ENCODE measurements at places on chromosomes 5 and 9.

DNA sequence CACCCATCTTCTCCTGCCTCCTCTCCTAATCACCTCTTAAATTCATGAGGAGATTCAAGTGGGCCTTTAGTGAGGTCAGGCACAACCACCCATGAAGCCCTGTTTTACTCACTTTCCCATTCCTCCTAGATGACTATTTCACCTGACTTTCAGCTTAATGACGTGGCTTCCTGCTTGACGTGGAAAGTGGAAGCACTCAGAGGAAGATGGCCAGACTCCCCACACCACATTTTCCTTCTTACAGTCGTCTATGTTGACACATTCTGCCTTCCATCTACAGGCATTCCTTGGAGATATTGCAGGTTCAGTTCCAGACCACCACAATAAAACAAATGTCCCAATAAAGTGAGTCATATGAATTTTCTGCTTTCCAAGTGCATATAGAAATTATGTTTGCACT is 146.4 kb upstream of the TAS2R1 start:
- DNase-seq: no peak

GRCh38 chr5:138353560-138354080 is 1.1 kb downstream of the KDM3B start:
- DNase-seq: no peak

DNA sequence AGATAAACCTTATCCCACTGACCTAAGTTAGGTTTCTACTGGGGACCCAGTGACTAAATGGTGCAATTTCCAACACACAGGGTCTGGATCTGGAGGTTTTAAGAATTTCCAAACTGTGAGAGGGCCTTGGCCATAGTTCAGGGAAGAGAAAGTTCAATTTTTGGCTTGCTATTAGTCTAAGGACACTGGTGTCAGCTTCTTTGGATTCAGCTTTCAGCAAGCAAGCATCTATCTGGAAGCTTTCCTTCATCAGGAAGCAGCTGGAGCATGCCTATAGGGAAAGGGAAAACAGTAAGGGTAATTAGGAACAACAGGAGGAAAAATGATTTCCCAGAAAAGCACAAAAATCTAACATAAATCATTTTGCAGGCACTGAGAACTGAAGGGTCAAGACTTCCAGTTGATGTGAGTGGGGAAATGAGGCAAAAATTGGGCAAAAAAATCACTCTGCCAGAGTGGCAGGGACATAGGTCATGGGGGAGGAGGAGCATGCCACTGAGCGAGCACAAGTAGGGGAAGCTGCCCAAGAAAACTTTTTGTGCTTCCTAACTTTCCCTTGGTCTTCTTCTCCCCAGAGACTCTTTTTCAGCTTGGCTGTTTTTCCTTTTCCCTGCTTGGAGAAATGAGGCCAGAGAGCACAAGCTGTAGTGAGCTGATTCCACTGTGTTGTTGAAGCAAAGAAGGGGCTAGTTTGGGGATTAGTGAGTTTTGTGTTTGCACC is 299.6 kb downstream of the FGF10 start:
- no peak for DNase-seq

- no peak for DNase-seq
Observed at GRCh38 chr5:178123094-178123965, 7.5 kb upstream of the RMND5B start.

GRCh38 chr5:14447958-14448911 is 133.4 kb upstream of the OTULINL start:
- no peak for DNase-seq

DNA sequence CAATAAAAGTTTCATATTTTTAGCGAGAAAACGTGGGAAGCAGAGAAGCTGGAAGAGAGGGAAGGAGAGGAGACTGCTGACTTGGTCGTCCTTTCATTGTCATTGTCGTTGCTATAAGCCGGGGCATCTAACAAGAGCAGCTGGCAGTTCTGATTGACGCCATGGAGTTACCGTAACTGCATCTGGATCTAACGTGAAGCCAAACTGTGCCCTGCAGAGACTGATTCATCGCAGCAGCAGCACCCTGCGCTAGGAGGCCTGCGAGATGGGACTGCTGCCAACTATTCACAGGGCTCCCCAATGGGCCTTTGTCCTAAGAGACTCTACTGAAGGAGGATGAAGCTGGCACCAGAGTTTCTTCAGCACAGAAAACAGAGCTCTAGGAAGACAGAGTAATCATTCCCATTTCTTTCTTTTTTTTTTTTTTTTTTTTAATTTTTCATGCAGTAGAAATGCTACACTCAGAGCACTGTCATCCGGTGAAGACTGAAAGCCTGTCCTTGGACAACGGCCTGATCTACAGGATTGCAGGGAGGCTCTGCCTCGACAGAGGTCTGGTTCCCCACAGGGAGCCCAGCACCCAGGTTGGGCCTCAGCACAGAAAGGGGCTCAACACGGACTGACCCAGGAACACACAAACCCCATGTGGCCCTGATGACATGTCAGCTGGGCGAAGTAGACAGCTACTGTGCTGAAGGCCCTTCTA is 47.8 kb downstream of the RETREG1 start:
- DNase-seq: no peak

GRCh38 chr5:40479939-40480338 is 199.8 kb upstream of the PTGER4 start:
- peak; percentile 16 for DNase-seq

GRCh38 chr9:115746496-115746895 is 407.1 kb upstream of the PAPPA start:
- DNase-seq: no peak

GRCh38 chr5:133457439-133458355 is 154.6 kb downstream of the FSTL4 start:
- no peak for DNase-seq

DNA sequence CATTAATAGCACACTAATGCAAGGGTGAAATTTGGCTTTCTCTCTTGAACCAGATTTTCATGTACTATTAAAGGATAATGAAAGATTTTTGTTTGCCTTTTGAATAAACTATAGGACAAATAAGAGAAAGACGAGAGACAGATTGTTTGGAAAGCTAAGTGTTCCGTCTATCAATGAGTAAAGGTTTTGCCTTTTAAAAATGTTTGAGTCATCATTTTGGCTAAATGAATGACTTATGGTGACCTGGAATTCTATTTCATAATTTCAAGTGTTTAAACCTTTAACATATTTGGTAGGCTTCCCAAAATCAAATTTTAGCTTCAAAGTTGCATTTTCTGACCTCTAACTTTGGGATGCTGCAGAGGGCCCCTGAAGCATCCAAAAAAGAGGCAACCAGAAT is 145.2 kb downstream of the SLC25A46 start:
- DNase-seq: no peak

DNA sequence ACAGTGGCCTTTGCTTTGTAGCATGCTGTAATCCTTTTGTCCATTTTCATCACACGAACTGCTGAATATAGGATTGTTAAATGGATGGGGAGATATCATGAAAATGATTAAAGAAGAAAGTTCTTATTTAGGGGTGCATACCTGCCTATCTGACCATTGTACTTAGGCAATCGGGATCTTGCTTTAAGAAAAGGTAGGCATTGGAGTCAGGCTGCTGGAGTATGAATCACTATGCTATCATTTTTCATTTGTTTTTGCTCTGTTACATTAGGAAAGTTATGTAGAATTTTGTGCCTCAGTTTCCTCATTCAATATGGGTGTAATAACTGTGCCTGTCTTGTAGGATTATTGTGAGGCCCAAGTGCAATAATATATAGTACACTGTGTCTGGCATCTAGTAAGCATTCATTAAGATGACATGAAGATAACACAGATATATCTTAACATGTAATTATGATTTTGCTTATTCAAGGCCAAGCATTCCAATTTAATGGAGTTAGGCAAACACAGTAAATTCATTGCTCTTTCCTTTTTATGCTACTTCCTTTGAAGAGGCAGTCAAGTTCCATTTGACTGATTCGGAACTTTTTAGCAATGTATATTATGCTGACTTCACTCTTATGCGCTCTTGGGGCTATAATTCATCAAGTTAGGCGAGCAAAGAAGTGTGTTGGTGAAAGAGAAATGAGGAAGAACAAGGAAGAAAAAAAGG is 109.9 kb upstream of the CDKN2B start:
- no peak for DNase-seq

DNA sequence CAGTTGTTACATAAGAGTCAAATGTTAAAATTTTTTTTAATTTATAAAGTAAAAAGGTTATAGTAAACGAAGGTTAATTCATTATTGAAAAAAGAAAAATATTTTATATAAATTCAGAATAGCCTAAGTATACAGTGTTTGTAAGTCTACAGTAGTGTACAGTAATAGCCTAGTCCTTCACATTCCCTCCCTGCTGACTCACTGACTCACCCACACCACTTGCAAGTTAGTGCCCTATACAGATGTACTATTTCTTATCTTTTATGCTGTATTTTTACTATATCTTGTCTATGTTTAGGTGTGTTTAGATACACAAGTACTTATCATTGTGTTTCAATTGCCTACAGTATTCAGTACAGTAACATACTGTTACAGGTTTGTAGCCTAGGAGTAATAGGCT is 57.6 kb downstream of the MAMDC2 start:
- no peak for DNase-seq

DNA sequence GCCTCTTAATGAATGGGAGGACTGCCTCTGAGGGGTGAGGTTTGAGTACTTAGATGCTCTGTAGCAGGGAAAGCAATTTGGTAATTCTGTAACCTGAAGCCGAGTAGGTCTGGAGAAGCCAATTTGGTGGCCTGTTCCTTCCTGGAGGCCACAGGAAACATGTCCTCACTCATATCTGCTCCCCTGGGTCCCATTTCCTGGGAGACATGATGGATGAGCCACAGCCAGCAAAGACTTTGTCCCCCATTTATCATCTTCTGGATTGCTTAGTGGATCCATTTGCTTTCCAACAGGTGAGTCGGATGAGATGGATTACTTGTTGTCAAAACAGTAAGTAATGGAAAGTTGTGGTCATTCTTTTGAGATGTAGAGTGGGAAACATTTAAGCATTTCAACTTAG is 99.8 kb upstream of the KLF9 start:
- no peak for DNase-seq

DNA sequence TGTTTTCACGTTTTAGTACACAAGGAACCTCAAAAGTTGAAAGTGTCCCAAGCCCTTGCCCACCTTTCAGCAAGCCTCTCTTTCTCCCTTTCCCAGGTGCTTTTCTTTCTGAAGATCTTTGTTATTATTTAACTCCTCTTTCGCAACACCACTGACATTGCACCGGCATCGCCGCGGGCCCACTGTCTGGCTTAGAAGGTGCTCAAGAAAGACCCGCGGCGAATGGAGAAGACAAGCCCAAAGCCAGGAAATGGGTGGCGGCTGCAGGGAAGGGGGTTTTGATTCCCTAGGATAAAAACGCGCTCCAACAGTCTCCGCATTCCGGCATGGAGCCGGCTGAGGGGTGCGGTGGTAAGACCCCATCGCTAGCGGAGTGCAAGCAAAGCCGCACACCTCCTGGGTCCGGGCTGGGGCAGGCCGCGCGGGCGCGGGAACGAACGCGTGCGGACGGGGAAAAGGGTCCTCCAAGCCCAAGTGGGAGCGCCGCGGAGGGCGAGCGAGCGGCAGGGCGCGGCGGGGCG is 404 bp upstream of the AFAP1L1 start:
- peak; percentile 16 for DNase-seq

DNA sequence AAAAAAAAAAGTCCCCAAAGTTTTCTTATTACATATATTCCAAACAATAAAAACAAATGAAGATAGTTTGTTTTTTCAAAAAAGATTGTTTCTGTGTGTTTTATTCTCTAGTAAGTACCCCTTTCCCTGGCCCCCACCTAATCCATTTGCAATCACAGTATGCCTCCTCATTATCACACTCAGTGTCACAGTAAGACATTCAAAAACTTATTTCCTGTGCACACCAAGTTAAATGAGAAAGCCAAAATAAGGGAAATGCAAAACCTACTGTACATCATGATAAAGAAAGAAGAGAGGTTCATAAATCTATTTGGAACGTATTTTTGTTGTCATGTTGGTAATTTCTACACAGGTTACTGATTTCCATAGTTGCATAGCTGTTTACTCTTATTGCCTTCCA is 62.3 kb downstream of the ST8SIA4 start:
- no peak for DNase-seq

DNA sequence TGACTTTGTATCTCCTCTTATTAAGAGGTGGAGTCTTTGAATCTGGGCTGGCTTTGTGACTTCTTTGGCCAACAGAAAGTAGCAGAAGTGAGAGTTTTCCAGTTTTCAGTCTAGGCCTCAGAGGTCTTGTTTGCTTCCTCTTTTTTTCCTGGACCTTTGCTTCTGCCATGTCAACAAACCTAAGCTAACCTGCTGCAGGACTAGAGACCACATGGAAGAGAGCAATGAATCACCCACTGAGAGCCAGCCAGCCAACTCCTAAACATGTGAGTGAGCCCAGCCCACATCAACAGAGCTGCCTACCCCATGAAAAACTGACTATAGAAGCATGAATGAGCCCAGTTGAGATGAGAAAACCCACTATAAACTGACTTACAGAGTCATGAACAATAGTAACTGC is 29.9 kb downstream of the MRPL22 start:
- no peak for DNase-seq

- DNase-seq: no peak
Observed at GRCh38 chr5:171826132-171826531, 40.5 kb downstream of the SMIM23 start.

DNA sequence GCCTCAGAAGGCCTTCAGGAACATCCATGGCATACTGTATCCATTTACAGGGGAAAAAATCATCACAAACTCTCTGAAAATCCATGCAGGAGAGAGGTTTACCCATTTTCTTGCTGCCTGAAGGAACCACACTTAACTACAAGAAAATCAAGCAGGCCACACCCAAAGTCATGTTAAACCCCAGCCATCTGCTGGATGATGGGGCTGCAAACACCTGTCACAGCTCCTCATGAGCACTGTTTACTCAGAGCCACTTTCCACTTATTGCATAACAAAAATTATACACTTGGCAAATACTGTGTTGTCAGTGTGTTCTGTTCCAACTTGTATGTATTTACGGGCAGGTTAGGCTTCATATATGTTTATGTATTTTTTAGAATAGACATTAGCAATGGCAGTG is 35.8 kb downstream of the PPIC start:
- DNase-seq: no peak

Data from activated naive CD4-positive, alpha-beta T cell treated with anti-CD3 and anti-CD28 coated beads, Interleukin-2, amount 50 U/mL, for 16 hours (primary cell).